T-cell (primary cell): ENCODE measurements at places on chromosomes 16 and 17. TPM values are rescaled to one million over a fixed set of nuclear protein-coding genes. Genes with fewer than 3 reads are reported as not detected.
A peak's percentile ranks its signal among the peaks of the same experiment; 100 is the strongest.

Gene GRB7
- total RNA-seq = not detected

DNA sequence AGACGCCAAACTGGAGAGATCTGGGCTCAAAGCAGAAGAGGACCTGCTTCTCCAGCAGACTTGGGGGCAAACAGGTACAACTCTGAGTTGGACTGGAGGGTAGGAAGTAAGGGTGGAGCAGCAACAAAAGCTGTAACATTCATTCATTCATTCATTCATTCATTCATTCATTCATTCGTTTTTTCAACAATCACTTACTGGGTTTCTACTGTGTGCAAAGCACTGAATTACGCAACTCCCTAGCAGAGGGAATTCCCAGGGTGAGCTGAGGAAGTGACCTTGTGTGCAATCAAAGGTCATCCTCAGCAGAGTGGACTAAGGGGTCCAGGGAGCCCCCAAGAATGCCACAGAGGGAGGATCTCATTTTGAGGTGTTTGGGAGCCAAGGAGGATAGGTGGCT lies 231.1 kb upstream of the SDK2 start:
- no peak for DNase-seq

DNA sequence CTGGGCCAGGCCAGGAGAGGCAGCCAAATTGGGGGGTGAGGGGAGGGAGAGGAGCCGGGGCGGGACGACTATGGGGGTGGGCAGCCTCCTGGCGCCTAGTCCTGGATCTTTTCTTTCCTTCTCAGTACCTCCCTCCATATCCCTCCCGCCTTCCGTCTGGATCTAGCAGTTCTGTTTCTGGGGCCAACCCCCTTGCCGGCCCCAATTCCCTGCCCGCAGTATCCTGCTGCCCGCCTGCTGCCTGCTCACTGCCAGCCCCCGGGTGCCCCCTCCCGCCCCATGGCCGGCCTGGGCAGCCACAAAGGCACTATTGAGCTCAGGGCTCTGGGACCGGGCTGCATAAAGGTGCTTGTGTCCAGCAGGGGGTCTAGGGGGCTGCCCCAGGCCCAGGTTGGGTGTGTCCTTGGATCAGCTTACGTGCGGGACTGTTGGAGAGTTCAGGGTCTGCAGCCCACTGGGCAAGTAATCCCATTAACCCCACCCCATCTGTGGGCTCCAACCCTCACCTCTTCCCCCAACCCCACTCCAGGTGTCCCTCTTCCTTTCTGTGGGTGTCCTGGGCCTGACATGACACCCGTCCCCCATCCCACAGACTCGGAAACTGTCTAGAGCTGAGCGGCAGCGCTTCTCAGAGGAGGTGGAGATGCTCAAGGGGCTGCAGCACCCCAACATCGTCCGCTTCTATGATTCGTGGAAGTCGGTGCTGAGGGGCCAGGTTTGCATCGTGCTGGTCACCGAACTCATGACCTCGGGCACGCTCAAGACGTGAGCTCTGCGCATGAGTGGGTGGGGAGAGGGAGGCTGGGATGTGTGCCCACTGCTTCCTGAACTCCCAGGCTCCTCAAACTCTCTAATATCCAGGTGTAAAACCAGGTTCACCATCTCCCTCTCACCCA lies 2.0 kb downstream of the WNK4 start:
- DNase-seq = no peak

DNA sequence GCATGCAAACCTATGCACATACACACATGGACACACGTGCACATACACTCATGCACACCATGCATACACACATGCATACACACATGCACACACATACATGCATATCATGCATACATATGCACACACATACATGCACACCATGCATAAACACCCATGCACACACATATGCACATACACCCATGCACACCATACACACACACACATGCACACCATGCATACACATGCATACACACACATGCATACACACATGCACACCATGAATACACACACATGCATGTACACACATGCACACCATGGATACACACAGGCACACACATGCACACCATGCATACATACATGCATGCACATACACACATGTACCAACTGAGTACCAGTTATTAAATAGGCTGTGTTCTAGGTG lies 543.3 kb upstream of the EEF2KMT start:
- no peak for DNase-seq

GRCh38 chr17:61967729-61968128 lies 39.9 kb upstream of the INTS2 start:
- no peak for DNase-seq

- DNase-seq = no peak
Measured at GRCh38 chr17:60148373-60148772, 1.4 kb upstream of the CA4 start.

DNA sequence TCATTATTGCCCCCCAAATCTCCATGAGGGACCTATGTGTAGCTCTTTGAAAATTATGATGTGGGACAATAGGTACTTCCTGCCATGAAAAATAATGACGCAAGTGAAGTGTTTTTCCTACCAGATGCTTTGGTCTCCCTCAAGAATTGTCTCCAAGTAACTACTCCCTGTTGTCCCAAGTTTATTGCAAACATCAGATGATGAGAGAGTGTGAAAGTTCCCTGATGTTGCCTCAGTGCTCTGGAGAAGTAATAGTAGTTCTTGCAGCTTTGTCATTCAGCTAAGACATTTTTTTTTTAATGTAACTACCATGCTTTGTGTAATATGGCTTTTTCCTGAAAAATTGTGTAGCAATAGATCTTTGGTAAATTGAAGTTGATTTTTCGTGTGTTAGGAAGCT lies 20.1 kb downstream of the LPCAT2 start:
- no peak for DNase-seq

GRCh38 chr17:43915559-43915958 lies 8.2 kb upstream of the MPP2 start:
- no peak for DNase-seq

GRCh38 chr17:35170968-35171771 lies 23.0 kb downstream of the SLC35G3 start:
- DNase-seq = no peak

- DNase-seq = no peak
Measured at GRCh38 chr17:82874011-82874835, 34.4 kb upstream of the ZNF750 start.

DNA sequence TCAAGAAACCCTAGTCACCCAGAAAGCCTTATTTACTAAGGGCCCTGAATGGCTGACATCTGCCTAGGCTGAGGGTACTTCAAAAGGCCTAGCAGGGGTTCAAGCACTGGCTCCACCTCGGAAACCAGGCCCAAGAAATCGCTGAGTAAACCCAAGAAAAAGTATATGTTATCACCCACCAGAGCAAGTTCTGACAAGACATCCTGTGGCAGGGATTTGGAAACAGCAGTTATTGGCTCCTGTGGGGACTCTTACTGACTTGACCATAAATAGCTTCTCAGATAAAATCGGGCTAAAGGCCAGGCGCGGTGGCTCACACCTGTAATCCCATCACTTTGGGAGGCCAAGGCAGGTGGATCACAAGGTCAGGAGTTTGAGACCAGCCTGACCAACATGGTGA lies 12.2 kb downstream of the ATP6V0D1 start:
- DNase-seq = no peak

DNA sequence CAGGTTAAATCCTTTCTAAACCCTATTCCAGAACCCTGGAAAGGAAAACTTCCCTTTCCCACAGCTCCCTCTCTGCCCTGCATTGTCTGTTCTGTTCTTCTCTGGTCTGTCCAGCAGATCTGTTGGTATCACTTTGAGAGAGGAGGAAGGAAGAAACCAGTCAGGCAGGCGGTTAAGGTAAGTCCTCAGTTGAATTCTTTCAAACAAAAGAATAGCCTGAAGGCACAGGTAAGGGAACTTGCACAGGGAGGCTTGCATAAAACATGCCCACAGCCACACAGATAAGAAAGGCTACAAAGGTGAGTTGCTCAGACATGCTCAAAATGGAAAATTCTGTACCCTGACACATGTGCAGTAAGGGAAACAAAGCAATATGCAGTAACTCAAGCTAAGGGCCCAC lies 595.7 kb upstream of the CDH5 start:
- no peak for DNase-seq

Gene NPIPA5
- total RNA-seq = 16.7 TPM

DNA sequence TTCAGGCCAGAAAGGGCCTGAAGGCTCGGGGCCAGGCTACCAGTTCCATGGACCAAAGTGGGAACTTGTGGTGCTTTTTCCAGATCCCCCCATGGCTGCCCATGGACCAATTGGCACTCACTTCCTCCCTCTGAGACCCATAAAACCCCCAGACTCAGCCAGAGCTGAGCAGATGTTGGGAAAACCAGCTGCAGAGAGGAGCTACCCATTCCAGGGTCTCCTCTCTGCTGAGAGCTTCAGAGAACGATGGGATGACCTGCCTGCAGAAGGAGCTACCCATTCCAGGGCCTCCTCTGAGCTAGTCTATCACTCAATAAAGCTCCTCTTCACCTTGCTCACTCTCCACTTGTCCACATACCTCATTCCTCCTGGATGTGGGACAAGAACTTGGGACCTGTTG lies 52.2 kb upstream of the MED9 start:
- no peak for DNase-seq

Gene MYL4
- not detected for total RNA-seq

DNA sequence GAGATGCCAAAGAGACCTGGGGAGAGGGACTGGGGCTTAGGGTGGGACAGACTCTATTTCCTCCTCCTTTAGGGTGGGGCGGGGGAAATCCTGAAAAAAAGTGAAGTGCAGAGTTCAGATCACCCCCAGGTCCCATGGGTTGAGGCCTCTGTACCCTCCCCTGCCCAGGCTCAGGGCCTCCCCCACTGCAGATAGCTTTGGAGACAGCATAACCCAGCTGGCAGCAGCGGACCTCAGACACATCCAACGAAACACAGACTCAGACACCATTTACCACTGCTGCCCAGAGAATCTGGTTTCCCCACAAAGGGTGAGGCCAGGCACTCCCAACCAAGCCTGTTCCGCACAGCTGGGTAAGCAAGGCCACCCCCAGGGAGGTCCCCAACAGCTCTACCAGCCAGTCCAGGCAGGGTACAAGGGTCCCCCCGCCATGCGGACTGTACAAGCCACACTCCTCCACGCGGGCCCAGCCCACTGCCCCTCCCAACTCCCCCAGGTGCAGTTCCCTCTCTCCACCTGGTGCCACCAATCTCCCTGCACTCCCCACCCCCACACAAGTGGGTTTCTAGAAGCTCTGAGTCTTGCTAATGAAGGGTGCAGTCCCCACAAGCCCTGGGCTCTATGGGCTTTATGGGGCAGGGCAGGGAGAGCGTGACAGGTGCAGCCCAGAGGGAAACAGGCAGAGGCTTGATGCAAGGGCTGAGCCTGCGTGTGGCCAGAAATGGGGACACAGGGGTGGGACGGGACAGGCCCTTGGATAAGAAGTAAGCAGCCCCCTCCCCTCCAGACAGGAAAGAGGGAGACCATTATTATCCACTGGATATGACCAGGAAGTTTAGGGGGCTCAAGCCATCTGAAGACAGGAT lies 8.9 kb downstream of the RHBDF2 start:
- DNase-seq = no peak

Gene NPIPA2
- 2.4 TPM for total RNA-seq

Gene HOXB9
- not detected for total RNA-seq

DNA sequence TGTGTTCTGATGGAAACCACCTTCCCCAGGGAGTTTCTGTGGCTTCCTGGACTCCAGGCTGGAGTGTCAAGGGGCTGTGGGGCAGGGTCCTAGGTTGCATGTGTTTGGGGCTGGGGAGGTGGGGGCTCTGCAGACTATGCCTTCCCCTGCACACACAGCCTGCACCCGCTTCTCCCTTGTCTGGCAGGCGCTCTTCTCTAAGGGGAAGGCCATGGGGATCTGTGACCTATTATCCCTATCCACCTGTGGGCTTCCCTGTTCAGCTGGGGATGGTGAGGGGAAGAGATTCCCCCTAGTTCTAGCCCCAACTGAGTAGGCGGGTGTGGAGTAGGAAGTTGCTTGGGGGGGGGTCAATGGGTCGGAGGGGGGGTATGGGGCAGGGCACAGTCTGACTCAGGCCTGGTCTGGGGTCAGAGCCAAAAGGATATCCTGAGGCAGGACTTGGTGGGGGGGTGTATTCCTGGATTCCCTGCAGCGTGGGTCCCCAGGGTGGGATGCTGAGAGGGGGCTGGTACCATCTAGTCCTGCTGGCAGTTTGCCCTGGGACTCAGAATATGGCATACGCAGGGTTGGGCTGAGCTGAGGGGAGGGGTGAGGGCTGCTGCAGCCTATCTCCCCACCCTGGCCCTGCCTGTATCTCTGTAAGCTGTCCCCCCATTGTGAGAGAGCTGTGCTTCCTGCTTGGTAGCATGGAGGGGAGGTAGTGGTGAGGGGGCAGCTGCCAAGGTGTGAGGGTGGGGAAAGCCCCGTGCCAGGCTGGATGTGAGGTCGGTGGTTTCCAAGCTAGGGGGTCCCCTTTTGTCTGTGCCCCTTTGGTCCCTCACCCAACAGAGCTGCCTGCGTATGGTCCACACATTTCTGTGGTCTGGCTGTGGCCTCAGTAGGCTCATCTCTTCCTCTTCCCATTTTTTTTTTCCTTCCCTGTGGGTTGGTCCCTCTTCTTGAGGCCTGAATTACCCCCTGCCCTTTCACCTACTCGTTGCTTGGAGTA lies 14.7 kb downstream of the RARA start:
- DNase-seq = peak; percentile 71

Gene GAST
- not detected for total RNA-seq

DNA sequence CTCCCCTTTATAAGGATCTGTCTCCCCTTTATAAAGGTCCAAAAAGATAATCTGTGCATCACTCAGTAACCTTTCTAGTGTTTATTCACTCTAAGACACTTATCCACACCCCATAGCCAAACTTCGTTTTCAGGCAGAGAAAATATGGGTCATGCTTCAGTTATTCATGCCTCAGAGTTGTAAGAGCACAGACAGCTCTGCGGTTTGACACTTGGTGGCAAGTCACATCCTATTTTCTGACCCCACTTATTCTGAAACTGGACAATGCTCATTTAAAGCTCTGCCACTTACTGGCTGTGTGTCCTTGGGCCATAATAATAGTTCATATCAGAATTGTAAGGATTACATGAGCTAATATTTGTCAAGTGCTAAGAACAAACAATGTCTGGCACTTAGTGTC lies 2.0 kb upstream of the KRTAP2-1 start:
- no peak for DNase-seq

Gene LUC7L3
- 126 TPM for total RNA-seq

DNA sequence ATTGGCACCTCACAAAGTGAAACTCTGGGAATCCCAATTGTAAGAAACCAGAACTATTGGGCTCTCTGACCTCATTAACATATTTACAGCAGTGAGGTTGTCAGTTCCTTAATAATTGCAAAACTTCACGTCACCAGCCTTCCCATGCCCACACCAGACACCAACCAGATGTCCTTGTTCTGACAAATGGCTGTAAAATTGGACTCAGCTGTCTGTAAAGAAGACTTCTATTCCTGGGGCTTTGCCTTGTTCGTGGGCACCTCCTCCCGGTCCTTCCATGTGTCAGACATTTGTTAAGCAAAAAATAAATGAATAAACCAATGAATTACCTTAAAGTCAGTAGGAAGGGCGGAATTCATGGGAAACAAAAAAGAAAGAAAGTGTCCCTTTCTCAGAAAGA lies 284.3 kb upstream of the CDH11 start:
- DNase-seq = no peak

- DNase-seq = no peak
Measured at GRCh38 chr17:51430591-51430990, 170.2 kb downstream of the UTP18 start.
